Nucleus accumbens (tissue), 56 donors: ENCODE measurements at places on chromosomes 5 and 9.
A peak's percentile ranks its signal among the peaks of the same experiment; 100 is the strongest.

DNA sequence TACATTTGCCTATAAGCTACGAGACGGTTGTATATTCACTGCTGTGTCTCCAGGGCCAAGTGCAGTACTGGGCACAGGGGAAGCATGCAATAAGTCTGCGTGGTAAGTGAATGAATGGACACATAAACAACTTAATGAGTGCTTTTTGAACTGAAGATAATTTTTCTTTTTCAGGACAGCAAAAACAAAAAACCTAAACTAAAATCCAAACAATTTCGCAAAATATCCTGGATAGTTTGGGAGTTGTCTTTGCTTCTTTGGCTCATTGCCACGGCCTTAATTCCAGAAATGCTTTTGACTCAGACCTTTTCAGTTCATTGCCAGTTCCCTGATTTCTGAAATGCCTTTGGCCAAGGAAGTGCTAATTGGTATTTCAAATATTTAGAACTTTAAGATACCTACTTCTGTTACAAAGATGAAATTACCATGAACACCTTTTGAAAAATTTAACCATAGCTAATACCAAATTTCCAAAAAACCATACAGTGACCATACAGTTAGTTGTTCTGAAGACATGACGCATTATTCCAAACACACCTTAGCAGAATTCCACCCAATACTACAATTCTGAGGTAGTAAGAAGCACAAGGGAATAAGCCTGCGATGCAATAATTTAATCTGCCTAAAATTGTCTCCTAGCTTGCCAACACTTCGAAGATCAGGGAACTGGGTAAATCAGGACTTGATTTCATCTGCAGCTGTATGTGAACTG is 42.8 kb downstream of the TEK start:
- DNase-seq = no peak

DNA sequence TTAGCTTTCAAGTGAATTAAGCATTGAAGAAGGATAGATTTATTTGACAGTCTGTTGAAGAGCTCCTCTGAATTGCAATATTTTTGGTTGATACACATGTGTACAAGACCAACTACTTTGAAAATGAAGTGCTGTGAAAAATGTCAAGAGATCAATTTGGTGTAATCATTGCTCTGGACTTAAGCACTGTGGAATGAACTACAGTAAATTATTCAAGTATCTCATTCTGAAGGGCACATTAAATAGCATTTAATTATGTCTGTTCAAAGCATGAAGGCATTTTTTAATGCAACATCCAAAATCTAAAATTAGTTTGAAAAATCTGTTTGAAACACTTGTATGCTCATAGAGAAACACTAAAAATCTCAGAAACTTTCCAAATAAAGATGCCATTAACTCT is 107.5 kb downstream of the CDH18 start:
- DNase-seq = no peak

GRCh38 chr5:96628406-96628805 is 33.8 kb upstream of the CAST start:
- no peak for DNase-seq

DNA sequence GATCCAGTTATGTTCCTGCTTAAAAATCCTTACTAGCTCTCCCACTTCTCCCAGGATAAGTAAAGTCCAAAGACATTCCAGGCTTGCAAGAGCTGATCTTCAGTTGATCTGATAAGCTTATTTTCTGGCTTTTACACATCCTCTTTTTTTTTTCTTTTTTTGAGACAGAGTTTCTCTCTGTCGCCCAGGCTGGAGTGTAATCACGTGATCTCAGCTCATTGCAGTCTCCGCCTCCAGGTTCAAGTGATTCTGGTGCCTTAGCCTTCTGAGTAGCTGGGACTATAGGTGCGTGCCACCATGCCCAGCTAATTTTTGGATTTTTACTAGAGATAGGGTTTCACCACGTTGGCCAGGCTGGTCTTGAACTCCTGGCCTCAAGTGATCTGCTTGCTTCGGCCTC is 37.3 kb upstream of the PTPN3 start:
- DNase-seq = no peak

GRCh38 chr5:150399524-150400211 is 13.0 kb downstream of the CD74 start:
- no peak for DNase-seq

- no peak for DNase-seq
Observed at GRCh38 chr5:133317558-133317957, 265.7 kb downstream of the HSPA4 start.

DNA sequence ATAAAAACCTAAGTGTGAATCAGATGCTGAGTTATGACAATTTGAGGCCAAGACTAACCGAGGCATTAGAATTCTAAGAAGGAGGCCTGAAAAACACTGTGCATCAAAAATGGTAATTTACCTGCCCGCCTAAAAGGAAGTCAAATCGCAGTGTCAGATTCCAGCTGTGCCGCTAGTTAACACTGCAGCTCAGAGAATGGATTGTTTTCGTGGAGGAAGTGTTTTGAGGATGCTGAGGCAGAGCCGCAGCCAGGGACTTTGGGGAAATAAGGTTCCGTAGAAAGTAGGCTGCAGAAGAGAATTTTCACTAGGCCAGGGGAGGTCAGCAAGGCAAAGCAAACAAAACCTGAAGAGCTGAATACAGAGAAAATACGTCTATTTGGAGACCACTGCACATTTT is 226.4 kb upstream of the ISL1 start:
- DNase-seq = no peak

- peak; percentile 24 for DNase-seq
Observed at GRCh38 chr9:5895782-5896181, 5.1 kb downstream of the MLANA start.

- no peak for DNase-seq
Observed at GRCh38 chr5:143758750-143759149, 53.2 kb upstream of the HMHB1 start.

- DNase-seq = no peak
Observed at GRCh38 chr9:20611691-20612287, 10.5 kb downstream of the MLLT3 start.

GRCh38 chr5:74056789-74057164 is 430.8 kb downstream of the ARHGEF28 start:
- DNase-seq = no peak

DNA sequence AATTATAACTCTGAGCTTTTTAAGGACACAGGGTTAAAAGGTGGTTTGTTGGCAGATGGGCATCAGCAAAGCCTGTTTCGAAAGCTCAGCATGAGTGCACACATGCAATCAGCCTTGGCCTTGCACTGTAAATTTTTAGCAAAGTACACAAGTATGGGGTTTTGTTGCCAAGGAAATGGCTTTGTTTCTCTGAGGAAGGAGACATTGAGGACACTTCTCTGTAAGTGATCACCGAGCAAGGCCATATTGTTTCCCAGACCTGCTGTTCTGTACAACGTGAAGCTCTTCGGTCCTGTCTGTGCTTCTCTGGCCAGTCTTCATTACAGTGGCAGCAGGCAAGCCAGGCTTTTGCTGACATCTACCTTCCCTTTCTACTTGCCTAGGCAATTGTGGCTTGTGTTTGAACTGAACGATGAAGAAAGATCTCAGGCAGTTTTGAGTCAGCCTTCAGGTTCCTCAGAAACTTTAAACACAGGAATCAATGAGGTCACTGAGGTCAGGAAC is 27.9 kb upstream of the GLRX start:
- no peak for DNase-seq

DNA sequence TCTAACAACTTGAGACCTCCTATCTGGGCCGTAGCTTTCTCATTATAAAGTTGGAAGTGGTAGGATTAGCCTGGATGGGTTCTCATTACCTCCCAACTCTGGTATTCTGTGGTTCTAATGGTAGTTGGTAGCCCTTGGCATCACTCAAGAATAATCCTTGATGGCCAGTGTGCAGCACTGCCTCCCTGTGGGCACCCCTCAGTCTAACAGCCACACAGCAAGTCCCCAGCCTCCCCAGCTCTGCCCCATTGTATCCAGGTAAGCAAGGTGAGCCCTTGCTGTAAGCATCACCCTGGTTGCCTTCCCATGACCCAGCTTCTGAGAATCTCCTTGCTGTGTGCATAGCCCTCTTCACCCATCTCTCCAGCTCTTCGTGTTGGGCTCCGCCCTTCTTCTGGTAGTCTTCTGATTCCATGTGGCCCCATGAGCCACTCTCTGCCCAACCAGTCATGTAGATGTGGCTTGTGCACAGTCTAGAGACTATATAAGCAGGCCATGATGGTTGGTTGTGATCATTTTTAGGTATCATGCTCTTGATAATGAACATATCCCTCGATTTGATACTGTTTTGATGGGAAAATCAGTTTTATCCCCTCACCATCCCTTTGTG is 57.6 kb upstream of the GRHPR start:
- DNase-seq = no peak

DNA sequence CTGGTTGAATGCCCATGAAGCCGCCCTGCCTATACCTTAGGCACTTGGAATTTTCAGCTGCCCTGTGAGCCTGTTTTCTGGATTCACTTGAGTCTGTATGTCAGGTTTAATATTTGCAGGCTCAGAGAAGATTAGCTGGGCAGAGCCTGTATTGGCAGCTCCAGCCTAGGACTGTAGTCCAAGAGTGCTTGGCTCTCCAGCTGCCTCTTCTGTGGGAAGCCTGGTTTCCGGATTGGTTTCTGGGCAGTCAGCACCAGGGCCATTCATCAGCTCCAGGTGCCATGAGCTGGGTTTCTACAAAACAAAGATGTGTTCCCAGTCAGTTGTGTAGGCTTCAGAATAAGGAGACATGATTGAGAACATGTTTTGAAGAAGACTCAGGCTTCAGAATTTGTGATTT is 90.1 kb downstream of the ARHGAP26 start:
- no peak for DNase-seq

DNA sequence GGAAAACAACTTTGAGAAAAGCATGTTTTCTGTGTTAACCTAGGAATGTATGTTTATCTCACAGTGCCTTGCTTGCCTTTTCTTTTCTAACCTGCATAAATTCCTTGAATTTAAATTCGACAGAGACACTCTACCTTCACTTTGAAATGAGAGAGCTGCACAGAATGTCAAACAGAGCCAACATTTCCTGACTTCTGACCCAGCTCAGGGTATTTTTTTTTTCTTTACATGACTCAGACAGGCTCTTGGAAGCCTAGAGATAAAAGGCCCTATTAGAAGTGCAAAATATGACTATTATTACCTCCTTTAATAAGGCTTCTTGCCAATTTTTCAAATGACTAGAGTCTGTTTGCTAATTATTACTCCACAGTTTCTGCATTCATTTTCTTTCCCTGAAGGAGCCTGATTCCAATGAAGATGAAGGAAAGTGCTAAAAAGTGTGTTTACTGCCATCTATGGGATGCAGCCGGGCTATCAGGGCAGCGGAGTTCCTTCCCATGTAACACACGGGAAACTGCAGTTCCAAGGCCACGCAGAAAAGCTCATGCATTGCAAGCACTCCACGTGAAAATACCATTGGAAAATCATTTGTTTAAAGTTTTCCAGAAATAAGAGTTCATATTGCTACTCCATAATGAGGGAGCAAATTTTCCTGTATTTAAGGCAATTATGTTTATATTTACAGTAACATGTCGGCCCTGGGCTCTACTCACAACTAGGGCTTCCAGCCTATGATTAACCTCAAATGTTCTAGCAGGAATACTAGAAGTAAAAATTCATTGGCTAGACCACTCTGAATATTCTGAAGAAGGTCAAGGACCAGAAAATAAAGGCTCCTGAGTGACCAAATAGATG is 485.6 kb downstream of the ZSWIM6 start:
- DNase-seq = peak; percentile 32

GRCh38 chr5:77972469-77973252 is 196.5 kb upstream of the TBCA start:
- DNase-seq = no peak

- DNase-seq = no peak
Observed at GRCh38 chr5:168360521-168361285, 69.3 kb downstream of the WWC1 start.

DNA sequence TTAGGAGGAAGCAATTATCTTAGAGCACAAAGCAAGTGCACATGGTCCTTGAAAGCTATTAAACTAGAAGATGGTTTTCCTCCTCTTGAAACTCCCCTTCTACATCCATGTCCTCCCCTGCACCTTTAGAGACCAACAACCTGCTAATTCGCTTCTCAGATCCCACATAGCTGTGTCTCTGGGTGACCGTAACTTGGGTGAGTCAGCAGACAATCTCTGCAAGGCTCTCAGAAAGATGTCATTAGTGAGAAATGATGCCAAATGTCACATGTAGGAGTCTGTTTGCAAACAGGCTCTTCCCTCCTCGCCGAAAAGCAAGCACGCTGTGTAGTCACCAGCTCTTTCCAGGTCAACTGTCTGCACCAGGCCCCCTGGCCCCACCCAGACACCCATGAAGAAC is 291.8 kb downstream of the SLIT3 start:
- no peak for DNase-seq
